ENCODE measurements at places on chromosomes 2 and 18.

DNA sequence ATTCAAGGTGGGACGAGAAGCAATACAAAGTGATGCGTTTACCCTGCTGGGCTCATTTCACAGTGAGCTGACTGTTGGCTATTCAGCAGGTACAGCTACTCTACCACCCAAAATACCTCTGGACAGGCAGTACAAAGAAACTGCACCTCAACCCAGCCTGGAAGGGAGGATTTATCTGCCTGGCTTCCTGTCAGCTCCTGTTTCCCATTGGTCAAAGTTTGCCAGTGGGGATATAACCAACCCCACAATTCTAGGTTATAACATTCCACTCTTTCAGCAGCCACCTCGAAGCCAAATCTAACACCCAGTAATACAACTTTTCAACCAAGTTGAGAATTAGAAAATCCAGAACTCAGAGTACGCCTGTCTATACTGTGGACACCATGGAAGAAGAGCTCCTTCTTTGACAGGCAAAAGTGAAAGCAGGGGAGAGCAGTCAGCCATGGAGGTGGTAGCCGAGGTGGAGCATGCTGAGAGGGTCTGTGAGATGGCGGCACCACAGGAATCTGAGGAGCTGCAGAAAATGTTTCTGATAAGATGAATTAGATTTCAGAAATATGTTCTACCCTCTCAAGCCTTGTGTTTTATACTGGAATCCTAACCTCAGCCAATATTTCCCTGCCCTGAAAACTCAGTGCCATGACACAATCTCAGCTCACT is 10.8 kb downstream of the DUSP19 start:
- DNase-seq = no peak

GRCh38 chr2:1814616-1815015 is 70.3 kb upstream of the PXDN start:
- no peak for DNase-seq

DNA sequence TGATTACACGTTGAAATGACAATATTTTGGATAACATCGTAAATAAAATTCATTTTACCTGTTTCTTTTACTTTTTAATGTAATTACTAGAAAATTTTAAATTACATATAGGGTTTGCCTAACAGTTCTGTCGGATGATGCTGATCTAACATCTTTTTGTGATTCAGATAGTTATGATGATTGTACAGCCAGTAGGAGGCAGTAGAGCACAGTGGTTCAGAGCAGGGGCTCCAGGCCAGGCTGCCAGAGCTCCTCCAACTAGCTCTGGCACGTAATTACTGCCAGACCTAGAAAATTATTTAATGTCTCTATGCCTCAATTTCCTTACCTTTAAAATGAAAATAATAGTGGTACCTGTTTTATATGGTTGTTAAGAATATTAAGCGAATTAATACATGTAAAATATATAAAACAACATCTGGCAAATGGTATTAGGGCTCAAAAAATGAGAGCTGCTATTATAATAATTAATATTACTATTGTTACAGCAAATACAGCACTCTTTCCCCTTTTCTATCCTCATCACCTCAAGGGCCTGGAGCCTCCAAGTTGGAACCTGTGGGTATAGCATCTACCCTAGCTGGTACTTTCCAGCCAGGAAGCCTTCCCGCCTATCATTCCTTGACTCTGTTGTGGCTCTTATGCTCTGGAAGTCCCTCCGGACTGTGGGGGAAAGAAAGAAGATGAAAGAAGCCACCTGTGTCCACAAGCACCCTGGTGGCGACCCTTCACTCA is 47.7 kb upstream of the PLA2R1 start:
- peak; percentile 93 for DNase-seq

DNA sequence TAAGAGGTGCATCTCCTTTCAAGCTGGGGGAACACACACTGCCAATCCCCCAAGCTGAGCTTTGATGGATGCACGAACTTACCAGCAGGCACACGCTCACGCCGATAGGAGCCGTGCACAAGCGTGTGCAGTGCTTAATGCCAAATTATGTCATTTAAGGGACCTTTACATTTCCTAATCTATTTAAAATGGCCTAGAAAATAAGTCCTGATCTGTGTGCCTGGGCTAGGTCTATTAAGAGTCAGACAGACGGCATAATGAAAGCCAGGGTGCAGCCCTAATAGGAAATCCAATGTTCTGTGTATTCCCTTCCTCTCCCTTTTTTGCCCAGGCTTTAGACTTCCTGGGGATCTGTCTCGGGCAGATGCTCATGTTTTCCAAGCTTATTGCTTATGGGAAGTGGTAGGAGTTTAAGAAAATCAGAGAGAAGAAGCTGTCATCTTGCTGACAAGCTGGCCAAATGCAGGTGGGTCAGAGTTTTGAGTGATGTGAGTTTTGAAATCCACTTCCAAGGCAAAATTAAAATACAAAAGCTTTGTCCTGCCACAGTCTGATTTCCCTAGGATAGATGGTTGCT is 142.6 kb downstream of the MYT1L start:
- DNase-seq = no peak

DNA sequence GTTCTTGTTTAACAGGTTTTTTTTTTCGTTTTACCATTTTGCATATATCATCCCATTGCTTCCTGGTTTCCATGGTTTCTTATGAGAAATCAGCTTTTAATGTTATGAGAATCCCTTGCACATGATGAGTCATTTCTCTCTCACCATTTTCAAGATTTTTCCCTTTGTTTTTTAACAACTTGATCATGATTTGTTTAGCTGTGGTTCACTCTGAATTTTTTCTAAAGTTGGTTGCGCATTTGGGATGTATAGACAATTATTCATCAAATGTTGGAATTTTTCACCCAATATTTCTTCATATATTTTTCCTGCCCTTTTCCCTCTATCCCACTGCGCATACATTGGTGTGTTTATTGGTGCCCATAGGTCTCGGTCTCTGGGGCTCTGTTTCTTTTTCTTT is 42.4 kb upstream of the BIN1 start:
- DNase-seq = no peak

GRCh38 chr2:241011296-241011600 is 12.8 kb downstream of the SNED1 start:
- no peak for DNase-seq

GRCh38 chr2:47484396-47484795 is 81.4 kb downstream of the MSH2 start:
- no peak for DNase-seq

GRCh38 chr18:51711298-51711889 is 513.9 kb upstream of the MEX3C start:
- no peak for DNase-seq

DNA sequence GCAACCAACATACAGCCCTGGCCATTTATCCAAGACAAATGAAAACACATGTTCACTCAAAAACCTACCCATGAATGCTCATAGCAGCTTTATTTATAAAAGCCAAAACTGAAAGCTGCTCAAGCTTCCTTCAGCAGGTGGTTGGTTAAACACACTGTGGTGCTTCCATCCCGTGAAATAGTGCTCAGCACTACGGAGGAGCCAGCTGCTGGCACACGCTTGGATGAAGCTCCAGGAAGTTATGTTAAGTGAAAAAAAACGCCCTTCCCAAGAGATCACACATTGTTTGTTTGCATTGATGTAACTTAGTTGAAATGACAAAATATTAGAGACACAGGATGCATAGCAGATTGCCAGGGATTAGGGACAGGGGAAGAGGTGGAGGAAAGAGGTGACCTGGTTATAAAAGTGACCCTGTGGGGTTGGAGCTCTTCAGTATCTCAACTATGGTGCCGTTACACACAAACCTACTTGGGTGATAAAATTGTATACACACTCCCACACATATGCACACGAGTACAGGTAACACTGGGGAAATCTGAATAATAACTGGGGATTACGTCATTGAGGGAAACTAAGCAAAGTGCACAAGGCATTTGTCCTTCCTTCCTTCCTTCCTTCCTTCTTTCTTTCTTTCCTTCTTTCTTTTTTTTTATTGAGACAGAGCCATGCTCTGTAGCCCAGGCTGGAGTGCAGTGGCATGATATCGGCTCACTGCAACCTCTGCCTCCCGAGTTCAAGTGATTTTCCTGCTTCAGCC is 6.2 kb upstream of the ALPG start:
- DNase-seq = no peak

- DNase-seq = peak; percentile 21
Measured at GRCh38 chr18:33495278-33495677, 54.8 kb upstream of the CCDC178 start.

DNA sequence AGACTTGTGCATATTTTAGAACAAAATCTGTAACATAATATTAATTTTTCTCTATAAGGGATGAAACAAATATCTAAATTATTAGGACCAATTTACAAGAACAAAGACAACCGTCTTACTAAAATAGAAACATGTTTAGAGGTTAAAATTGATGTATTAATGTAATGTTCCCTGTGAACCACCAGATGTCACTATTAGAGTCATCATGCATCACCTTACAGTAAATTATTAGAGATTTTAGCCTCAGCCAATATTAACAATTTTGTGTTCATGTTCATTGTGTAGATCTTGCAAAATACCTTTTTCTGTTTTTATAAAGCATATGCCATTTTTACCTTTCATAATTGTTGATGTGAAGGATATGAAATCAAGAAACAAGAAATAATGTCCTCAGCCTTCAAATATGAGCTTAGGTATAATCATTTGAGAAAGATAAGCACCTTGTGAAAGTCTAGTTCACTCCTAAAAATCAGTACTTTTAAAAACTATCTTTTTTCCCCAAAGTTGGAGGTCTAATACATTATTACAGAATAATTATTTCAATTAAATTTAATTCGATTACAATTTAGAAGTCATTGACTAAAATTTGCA is 344.3 kb upstream of the KCNH7 start:
- DNase-seq = no peak

DNA sequence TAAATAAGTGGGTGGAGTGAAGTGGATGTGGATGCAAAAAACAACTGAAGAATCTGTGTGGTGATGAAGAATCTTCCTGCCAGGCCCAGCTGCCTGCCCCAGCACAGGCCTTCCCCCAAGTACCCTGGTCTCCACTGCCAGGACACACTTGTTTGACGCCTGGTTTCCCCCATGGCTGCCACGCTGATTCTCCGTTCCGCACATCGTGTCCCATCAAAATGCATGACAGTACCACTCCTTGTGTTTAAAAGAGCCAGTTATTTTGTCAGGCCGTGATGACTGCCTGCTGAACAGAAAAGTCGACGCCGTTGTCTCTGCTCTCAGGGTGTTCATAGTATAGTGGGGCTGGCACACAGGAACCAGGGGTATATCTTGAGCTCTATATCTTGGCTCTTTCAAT is 50.3 kb upstream of the KYNU start:
- DNase-seq = no peak

- DNase-seq = no peak
Measured at GRCh38 chr2:172223601-172224054, 120.9 kb upstream of the DLX2 start.

- peak; percentile 64 for DNase-seq
Measured at GRCh38 chr2:240426845-240427721, 8.4 kb upstream of the GPC1 start.

GRCh38 chr18:37378336-37379010 is 187.1 kb downstream of the CELF4 start:
- no peak for DNase-seq

DNA sequence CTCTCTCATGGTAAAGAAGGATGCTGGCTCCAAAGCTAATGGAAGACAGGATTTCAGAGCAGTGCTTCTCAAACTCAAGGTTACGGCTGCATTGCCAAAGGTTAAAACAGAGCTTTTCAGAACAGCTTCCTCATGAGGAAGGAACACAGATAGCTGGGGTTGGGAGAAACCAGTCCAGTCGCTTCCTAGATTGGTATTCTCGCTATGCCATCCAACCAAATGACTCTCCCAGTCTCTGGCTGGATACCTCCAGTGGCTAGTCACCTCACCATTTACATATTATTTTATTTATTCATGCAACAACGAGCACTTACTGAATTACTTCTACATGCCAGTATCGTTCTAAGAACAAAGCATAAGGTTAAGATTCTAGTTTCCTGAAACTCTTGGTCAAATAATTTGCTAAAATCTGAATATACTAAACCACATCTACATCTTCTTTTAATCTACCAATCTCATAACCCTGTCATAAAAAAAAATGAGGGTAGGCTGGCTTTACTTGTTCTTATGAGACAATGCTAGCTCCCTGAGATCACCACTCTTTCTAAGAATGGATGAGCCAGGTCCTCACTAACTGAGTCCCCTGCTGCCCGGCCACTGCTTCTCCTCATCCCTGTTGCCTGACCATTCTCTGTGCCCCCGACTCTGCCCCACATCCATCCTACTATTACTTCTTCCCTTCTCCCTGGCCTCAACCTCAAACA is 20.4 kb downstream of the KDSR start:
- no peak for DNase-seq

GRCh38 chr18:37225279-37225678 is 340.3 kb downstream of the CELF4 start:
- DNase-seq = no peak

DNA sequence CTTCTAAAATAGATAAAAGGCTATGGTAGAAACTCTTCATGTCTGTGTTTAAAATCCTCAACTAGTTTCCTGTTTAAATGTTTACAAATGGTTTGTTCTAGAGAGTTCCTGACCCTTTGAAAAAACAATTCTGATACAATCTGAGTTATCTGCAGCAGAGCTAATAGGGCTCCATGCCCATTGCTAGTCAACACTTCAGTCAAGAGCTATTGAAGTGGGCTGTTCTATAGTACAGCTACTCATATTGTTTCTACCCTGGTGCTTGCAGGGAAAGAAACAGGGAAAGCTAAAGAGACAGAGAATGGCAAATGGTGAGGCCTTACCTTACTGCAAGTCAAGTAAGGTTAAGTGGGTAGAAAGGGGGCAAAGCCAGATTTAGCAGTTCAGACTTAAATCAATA is 112.3 kb upstream of the CAVIN2 start:
- no peak for DNase-seq

GRCh38 chr18:48910972-48911545 is 39.7 kb downstream of the SMAD7 start:
- DNase-seq = no peak

DNA sequence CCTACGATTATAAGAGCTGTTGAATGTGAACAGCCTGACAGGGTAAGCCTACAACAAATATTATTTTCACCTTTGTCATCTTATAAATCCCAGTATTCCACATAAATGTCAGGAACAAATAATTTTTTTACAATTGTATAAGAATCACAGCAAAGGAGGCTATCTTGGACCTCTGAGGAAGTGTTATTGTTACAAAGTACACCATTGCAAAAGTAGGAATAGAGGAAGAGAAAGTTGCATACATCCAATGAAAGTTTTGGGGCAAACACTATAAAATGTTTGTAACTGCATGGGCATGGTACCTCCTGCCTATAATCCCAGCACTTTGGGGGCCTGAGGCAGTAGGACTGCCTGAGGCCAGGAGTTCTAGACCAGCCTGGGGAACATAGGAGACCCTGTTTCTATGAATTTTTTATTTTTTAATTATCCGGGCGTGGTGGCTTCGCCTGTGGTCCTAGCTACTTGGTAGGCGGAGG is 715 bp upstream of the MEMO1 start:
- no peak for DNase-seq

GRCh38 chr18:38369772-38370690 is 804.4 kb upstream of the CELF4 start:
- no peak for DNase-seq

DNA sequence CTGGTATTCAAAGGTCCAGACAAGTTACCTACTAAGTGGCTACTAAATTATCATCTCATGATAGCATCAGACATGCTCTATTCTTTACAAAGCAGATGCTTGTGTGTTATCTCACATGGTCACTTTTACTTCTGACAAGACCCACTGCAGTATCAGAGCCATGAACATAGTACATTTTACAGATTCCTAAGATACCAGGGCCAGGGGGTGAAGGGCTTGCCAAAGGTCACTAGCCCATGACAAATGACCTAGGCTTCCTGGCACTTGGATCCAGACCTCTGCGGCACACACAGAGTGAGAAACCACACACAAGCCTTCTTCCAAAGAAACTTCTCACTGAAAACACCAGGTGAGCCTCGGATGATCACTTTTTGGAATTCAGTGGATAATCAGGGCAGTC is 446.8 kb downstream of the EIPR1 start:
- DNase-seq = no peak
